Right renal cortex interstitium (tissue), 3 donors: ENCODE measurements at places on chromosomes 4 and X. TPM values are rescaled to one million over a fixed set of nuclear protein-coding genes. Genes with fewer than 3 reads are reported as not detected.

- DNase-seq, result no peak
Observed at GRCh38 chrX:65667503-65668376, at the start of gene MSN. Gene MSN (plus strand): TSS chrX:65667654. CDS start chrX:65667842, 188 bp downstream.

DNA sequence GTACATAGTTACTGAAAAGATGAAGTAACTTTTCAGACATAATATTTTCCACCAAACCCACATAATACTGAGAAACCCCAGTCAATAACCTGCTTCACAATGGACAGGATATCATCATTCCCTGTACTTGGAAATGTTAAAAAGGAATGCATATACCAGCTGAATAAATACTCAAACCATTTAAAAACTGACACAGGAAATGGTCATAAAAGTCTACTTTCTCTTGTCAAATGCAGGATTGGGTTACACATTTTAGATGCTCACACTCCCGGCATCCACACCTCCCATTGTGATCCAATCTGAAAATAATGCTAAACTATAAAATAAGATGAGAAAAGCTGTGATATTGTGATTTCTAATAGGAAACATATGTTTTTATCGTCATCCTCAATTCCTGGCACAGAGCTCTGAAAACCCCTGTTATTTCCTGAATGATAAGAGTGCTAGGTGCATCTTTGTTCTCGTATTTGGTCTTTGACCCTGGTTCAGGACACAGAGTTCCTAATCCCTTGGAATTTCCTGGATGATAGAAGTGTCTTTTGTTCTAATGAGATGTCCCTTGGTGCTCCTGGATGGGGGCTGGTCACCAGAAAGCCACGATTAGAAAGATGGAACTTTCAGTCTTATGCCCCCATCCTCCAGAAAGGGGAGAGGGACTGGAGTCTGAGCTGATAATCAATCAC is 821.3 kb downstream of the TRIML1 start:
- DNase-seq, result no peak

XPNPEP2 gene
- polyA plus RNA-seq, result 101 TPM

GRCh38 chr4:6301051-6301731 is 31.5 kb downstream of the WFS1 start:
- no peak for DNase-seq

CNKSR2 gene
- 1.2 TPM for polyA plus RNA-seq

DNA sequence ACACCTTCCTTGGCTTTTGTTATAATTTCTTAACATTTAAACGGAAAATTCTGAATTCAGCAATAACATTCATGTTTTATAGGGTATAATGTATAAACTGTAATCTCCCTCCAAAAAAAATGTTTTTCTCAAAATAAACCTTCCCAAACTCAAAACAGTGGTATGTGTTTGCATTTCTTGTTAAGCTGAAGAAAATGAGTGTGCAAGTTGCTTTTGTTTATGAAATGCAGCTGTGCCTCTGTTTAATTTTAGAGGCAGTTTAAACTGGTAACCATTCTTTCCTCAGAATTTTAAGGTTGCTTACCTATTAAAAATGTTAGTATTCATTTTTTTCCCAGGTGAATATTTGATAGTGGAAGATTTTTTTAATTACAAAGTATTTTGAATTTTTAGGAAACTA is 105.0 kb upstream of the ANKRD50 start:
- no peak for DNase-seq

DNA sequence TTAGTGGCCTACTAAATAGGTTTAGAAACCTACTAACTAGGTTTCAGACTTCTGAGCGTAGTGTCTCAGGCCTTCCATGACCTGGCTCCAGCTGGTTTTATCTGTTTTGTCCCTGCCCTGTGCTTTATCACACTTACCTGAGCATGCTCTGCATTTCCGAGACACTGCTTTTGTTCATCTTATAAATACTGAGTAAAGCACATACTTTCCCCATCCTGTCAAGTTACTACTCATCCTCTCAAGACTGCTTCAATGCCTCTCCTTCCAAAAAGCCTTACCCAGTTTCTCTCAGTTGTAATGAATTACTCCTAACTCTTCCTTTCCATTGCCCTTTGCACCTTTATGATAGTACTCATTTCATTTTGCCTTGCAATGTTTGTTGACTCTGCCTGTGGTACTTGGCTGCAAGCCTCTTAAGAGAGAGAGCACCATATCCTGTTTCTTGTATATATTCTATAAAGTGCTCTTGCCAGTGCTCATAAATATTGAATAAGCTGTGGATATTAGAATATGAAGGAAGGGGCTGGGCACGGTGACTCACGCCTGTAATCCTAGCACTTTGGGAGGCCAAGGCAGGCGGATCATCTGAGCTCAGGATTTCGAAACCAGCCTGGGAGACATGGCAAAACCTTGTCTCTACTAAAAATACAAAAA is 34.4 kb downstream of the SLAIN2 start:
- DNase-seq, result no peak

MECP2 gene
- polyA plus RNA-seq, result 27.4 TPM

DNA sequence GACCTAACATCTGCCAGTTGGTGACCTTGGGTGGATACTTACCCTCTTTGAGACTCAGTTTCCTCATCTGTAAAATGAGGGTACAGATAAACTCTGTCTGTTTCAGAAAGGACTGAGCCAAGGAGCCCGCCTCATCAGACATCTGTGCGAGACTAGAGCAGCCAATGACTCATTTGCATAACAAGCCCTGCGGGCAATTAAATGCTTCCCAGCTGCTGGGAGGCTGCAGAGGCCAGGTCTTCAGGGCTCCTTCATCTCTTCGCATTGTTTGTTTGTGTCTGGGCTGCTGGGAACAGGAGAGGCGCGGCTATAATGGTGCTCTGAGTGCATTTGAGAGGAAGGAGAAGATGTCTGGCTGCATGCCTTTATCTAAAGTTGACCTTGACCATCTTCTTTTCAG is 85.0 kb downstream of the ADRA2C start:
- DNase-seq, result no peak
